EH (cell line): ENCODE measurements at places on chromosomes 2 and 18.

- no peak for DNase-seq
These were observed 31.2 kb upstream of the HPCAL1 start for GRCh38 chr2:10271509-10271908.

DNA sequence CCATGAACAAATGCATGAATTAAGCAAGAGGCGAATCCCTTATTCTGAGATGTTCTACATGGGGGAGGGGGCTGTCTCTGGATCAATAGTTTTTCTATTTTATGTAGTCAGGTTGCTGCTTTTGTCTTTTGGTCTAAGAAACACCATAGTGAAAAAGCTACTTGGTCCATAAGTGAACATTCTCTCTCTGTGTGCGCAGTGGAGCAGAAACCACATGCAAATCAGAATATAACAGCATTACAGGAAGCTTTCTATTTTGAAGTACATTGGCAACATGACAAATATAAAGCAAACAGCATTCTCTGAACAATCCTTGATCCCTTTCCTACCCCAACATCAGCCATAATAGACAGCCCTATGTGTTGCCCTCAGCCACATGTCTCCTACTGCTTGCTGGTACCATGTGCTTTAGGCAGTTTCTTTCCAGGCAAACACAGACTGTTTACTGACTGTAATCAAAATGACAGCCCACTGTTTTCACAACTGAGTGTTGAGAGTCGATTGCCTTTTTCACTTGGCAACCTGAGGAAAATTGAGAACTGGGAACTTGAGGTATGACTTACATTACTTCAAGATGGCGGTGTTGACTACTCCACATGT is 10.6 kb downstream of the SCN3A start:
- DNase-seq, result no peak

DNA sequence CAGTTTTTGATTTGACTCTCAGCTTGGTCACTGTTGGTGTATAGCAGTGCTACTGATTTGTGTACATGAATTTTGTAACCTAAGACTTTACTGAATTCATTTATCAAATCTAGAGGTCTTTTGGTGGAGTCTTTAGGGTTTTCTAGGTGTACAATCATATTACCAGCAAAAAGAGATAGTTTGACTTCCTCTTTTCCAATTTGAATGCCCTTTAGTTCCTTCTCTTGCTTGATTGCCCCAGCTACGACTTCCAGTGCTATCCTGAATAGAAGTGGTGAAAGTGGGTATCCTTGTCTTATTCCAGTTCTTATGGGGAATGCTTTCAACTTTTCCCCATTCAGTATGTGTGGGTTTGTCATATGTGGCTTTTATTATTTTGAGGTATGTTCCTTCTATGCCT is 312.9 kb upstream of the REV1 start:
- DNase-seq, result no peak

DNA sequence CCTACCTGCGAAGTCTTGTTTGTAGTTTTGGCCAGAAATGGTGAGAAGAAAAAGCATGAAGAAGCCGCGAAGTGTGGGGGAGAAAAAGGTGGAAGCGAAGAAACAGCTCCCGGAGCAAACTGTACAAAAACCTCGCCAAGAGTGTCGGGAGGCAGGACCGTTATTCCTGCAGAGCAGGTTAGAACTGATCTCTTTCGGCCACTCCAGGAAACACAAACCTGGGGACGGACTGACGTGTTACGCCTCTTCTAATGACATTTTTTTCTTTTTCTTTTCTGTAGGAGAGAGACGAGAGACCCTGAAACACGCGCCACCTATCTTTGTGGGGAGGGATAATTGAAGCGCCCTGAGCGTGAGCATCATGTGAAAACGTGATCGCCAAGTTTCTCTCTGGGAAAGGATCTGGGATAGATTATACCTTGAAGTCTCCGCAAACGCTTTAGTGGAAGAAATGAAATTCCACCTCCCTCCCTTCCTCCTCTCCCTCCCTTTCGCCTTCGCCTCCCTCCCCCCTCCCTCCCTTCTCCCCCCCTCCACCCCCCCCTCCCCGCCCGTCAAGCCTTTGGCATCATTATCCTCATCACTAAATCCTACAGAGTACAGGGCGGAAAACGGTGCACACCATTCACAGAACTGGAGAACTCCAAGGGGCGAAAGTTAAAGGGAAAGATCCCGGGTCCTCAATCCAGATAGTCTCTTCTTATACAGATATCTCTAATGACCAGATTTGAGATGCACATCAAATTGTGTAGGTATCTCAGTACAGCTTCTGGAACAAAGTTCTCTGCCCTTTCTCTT is at the start of gene ZEB2:
Gene ZEB2, minus strand, starts transcription at position 186 of the 798 bp plus-strand sequence. CDS start 2,769 bp downstream, outside the sequence.
- DNase-seq, result peak; percentile 91

- DNase-seq, result peak; percentile 44
These were observed 49.8 kb upstream of the NAB1 start for GRCh38 chr2:190599073-190599472.

DNA sequence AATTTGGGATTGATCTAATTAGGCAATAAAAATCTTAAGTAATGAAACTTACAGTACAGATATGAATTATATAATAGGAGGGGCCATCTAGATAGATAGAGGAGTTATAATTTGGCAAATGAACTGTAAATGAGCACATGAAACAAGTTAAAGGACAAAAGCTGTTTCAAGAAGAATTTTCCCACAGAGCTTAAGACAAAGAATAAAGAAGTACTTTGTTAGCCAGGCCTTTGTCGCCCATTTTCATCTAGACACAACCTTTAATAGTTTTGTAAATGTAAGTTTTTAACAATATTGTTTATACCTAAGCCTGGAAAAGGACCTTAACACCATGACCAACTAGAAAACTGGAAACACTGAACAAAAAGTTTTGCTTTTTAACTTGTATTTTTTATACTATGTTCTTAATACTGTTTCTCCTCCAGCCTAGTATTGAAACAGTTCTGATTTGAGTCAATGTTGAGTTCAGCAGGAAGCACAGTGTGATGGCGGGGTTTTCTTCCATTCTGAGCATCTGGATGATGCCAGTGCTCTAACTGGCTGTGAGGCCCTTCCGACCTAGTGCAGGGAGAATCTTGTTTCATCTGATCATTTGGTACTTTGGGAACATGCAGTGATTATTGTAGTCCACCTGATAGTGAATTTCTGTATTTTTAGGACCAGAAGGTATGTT is 37.6 kb downstream of the FARP2 start:
- DNase-seq, result no peak

DNA sequence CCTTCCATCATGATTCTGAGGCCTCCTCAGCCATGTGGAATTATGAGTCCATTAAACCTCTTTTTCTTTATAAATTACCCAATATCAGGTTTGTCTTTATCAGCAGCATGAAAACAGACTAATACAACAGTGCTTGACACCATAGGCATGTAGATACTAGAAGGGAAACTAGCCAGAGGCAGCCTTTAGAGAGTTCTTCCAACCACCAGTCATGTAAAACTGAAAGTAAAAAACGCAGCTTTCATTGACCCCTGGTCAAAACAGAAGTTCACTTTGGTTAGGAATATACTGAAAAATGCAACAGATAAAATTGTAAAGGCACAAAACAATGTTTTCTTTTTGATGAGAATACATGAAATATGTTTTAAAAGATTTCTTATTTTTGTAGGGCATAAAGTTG is 122.8 kb upstream of the L3MBTL4 start:
- no peak for DNase-seq

GRCh38 chr2:70340761-70341476 is 39.1 kb upstream of the FAM136A start:
- peak; percentile 57 for DNase-seq

GRCh38 chr2:64104933-64105332 is 39.3 kb downstream of the PELI1 start:
- DNase-seq, result no peak

GRCh38 chr2:190441564-190441963 is 33.4 kb downstream of the MFSD6 start:
- DNase-seq, result no peak

GRCh38 chr18:24118750-24119577 is 19.9 kb upstream of the CABYR start:
- peak; percentile 73 for DNase-seq

GRCh38 chr18:21762181-21762772 is 21.7 kb downstream of the MIB1 start:
- DNase-seq, result no peak

GRCh38 chr2:200778038-200778437 is 33.7 kb upstream of the BZW1 start:
- DNase-seq, result peak; percentile 66

DNA sequence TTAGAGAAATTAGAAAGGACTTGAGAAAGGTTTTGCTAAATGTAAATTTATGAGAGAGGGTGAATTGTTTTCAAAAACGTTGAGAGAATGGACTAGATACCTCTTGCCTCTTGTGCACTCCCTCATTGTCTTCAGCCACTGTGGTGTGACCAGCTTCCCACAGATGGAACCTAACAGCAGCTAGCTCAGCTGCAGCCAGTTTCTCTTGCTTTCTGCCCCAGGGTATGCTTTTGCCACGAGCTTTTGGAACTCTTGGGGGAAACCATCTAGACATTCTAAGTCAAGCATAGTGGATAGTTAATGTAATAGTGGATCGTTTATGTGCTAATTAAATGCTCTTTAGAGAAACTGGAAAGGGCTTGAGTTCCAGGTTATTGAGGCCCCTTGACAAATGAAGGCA is 288.2 kb downstream of the CTNNA2 start:
- no peak for DNase-seq

DNA sequence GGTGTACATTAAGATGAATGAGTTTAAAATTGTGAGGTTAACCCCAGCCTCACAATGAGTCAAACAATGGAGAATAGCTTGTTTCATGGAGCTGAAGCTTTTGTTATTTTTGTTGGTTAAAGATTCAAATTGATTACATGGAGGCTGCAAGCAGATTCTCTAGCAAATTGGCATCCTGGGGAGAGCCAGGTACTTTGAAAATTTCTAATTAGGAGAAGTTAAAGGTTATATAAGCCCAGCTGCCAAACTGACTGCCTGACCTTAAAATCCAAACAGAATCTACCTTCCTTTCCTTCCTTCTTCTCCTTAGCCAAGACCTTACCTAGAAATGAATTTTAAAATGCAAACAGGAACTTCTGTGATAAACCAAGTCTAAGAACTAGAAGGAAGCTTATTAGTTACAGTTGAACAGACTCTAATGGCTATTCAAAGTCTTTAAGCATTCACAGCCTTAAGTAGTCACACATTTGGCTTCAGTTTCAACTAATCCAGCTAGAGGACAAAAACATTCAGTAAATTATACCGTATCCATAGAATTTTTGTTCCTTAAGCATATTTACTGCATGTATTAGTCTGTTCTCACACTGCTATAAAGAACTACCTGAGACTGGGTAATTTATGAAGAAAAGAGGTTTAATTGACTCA is 31.5 kb upstream of the PGAP1 start:
- no peak for DNase-seq

DNA sequence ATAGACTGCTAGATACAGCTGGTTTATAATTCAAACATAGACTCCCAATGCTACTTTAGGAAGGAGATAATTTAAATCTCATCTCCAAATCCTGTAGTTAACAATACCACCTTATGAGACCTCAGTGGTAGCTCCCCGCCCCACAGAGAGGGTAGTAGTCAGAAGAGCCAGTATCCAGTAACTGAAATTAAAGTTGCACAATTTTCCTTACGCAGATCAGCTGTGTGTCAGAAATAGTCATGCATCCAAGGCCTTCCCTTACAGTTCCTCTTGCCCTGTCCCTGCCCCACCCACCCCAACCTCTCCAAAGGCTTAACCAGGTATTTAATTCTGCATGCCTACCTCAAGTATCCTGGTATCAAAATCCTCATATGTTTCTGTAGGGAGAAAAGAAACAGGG is 15.5 kb downstream of the MRPS5 start:
- no peak for DNase-seq

DNA sequence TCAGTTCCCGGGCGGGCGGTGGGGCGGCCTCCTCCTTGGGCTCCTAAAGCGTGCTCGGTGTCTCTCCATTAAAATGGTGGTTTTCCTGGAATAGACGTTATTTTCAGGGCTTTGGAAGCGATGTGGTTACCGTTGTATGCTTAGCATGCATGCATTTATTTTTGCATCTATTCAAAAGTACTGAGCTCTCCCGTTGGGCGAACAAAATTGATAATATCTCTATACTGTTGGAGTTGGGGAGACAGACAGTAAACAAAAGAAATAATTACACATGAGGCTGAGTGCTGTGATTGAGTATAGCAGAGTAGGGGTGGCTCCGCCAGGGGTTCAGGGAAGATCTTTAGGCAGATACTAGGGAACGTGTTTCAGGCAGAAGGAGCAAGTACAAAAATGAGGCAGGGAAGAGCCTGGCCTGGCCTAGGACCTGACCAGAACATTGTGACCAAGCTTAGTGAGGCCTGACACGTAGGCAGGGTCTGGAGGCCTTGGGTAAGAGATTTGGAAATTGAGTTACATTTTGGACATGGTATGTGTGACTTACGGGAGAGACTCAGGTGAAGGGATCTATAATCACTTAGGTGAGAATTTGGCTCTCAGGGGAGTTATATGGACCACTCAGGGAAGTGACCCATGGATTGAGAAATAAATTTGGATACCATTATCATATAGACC is 674 bp downstream of the NCAPH start:
- no peak for DNase-seq

- peak; percentile 51 for DNase-seq
These were observed 59.0 kb downstream of the MOGAT1 start for GRCh38 chr2:222730366-222730999.

GRCh38 chr2:18473241-18474181 is 86.9 kb downstream of the RDH14 start:
- peak; percentile 87 for DNase-seq

- no peak for DNase-seq
These were observed 38.2 kb downstream of the PLEKHM3 start for GRCh38 chr2:207987025-207987716.

DNA sequence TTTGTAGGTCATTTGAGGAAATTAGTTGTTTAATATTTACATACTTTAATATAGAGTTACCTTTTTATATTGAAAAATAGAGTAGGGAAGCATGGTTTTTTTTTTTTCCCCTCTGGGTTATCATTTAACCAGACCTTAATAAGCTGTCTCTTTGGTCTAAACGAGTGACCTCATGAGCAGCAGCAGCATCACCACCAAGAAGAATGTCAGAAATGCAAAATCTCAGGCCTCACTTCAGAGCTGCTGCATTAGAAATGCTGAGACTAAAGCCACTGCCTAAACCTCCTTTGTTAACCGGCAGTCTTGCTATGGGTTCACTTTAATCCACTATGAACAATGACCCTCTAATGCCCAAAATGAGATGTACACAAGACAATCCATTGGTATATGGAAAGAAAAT is 733.7 kb upstream of the FAM98A start:
- no peak for DNase-seq

GRCh38 chr2:108288534-108289106 is at the start of gene SULT1C2:
Gene SULT1C2, plus strand, starts transcription at chr2:108288895. Its CDS starts 4,773 bp downstream, at chr2:108293668.
- DNase-seq, result no peak

DNA sequence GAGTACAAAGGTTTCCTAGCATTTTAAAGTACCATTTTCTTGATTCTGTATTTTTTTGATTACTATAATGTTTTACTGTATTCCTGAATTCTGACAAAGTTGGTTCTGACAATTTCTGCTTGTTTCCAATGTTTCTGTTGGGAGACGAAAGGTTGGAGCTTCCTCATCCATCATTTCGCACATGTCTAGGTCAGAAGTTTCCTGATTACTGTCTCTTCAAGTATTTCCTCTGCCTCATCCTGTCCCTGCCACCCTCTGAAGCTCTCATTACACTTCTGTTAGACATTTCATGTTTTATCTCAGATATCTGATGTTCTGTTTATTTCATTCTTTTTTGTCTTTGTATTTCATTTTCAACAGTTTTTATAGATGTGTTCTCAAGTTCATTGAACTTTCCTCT is 895.8 kb downstream of the TSN start:
- peak; percentile 15 for DNase-seq
